Upper lobe of right lung (tissue), 1 donor: ENCODE measurements at places on chromosomes 3 and 15. TPM values are rescaled to one million over a fixed set of nuclear protein-coding genes. Genes with fewer than 3 reads are reported as not detected.

GRCh38 chr15:85116066-85116465 lies 134.4 kb downstream of the PDE8A start:
- no peak for DNase-seq

DNA sequence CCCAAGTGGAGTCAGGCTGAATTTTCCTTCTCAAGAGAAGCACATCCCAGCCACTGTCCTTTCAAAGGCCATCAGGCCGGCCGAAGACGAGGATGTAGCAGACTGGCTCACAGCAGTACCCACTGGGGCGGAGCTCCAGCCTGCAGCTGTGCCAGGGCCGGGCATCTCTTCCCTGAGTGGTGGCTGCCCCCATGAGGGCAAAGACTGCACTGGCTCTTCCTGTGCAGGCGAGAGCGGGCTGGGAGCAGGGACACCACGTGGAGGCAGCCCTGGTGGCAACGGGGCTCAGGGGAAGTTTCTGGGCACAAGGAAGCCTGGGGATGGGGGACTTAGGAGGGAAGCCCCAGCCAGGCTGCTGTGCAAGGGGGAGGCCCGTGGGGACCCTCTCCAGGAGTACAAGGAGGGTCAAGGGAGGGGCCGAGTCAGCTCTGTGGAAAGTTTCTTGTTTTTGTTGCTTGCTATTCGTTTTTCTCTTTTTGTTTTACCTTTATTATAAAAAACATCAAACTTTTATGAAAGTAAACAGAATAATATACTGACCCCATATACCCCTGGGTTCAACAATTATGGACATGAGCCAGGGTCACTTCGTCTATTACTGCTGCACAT lies 66.1 kb downstream of the RPN1 start:
- peak; percentile 77 for DNase-seq

GRCh38 chr15:67240235-67241131 lies 14.0 kb downstream of the AAGAB start:
- no peak for DNase-seq

DNA sequence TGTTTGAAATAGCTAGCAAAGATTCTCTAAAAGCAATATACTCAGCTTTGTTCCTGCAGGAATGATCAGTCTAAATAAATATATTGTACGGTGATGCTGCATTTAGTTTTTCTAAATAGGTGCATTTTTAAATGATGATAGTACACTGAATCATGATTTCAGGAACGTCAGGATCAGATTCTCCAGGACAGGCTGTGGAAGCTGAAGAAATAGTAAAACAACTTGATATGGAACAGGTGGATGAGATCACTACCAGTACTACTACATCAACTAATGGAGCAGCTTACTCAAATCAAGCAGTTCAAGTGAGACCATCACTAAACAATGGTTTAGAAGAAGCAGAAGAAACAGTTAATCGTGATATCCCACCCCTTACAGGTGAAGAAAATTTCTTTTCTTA lies 46.3 kb upstream of the EIF3J start:
- no peak for DNase-seq

- no peak for DNase-seq
These were observed 53.4 kb downstream of the CHDH start for GRCh38 chr3:53792866-53793265.

GRCh38 chr15:70783610-70784022 lies 20.3 kb upstream of the UACA start:
- DNase-seq, result no peak

DNA sequence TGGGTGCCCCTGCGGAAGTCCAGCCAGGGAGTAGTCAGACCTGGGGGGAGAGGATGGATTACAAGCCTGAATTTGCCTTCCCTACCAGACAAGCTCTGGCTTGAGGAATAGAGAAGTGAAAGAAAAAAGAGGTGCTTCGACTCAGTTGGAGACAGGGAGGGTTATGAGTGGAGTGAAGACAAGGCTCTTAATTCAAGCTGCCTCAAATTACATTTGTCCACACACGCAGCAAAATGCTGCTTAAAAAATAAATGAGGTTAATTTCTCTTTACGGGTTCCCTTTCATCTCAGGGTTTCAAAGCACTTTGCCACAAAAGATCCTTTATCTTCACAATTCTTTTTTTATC lies 49.0 kb upstream of the SLC4A7 start:
- DNase-seq, result no peak

GRCh38 chr3:52396907-52397591 lies 47.9 kb downstream of the SEMA3G start:
- DNase-seq, result peak; percentile 46

DNA sequence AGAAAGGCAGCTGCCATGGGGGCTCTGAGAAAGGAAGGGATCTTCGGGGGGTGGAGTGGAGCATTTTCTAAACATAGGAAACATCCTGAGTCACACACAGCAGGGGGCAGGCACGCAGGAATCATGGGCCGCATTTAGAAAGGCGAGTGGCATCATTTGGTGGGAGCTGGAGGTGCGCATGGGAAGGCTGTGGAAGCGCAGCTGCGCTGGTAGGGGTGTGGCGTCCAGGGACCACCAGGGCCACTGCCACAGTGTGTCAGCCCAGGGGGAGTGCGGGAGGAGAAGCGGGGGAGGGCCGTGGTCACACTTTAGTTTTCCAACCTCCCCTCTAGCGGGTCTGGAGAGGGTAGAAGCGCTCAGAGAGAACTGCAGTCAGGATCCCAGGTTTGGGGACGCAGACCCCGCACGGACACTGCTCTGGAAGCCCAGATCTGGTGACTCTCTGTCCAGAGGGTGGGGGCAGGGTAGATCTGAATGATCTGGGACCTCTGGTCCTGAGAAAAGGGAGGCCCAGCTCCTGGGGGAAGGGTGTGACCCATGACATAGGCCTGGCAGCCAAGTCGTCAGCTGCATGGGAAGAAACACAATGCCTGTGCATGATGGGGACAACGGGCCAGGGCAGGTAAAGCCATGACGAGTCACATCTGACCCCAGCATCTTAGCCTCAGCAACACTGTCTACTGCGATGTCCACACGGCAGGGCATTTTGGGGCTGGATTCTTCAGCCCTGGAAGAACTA lies 88.0 kb upstream of the IQSEC1 start:
- peak; percentile 13 for DNase-seq

DNA sequence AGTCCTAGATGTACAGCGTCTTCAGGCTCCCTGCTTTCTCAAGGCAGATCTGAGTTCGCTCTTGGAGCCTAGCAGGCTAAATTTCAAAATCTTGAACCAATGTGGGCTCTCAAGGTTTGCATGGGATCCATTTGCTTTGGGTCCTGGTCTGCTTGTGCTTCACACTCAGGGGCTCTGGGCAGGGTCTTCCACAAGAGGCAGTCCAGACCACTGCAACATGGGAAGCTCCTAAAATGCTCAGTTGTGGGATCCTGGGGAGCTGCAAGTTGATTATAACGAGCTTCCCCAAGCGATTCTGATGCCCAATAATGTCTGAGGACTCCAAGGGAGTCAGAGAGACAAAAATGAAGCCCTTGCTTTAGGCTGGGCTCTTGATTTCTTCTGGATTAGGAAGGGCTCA lies 6.7 kb downstream of the NUTM1 start:
- DNase-seq, result no peak

GRCh38 chr15:57510647-57511046 lies 81.1 kb upstream of the MYZAP start:
- DNase-seq, result no peak

DNA sequence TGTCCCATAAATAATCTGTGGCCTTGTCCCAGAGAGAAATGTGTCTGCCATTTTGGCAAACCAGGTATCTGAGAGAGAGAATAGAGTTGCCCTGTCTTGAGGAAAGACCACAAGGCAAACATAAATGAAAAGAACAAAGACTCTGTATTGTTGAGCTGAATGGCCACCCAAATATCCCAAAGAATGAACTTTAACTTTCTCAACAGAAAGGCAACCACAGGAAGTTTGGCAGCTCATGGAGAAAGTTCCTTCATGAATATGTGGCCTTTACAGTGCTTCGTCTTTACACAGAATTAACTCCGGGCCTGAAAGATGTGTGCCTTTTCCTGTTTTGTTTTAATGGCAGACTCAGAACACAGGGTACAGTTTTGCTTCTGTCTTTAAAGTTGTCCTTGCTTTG lies 41.4 kb upstream of the THBS1 start:
- DNase-seq, result no peak

DNA sequence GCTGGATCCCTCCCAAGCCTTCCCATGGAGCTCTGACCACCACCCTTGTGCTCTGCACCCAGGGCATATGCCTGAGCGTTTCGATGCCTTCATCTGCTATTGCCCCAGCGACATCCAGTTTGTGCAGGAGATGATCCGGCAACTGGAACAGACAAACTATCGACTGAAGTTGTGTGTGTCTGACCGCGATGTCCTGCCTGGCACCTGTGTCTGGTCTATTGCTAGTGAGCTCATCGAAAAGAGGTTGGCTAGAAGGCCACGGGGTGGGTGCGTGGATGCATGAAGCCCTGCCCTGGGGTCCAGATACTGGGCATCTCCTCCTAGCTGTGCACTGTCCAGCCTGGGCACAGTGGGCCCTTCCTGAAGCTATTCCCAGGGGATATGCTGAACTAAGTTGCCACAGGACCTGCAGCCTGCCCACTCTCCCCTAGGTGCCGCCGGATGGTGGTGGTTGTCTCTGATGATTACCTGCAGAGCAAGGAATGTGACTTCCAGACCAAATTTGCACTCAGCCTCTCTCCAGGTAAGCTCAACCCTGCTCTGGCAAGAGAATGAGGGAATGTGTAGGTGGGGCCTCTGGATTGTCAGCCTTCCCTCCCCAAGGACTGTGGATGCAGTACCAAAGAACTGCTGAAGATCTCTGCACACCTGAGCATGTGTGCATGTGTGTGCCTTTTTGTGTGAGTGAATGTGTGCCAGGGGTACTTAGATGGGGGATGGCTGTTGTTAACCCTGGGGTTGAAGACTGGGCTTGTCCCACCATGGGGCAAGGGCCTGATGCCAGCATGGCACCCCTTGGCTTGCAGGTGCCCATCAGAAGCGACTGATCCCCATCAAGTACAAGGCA lies 2.1 kb downstream of the MYD88 start:
- peak; percentile 49 for DNase-seq

DNA sequence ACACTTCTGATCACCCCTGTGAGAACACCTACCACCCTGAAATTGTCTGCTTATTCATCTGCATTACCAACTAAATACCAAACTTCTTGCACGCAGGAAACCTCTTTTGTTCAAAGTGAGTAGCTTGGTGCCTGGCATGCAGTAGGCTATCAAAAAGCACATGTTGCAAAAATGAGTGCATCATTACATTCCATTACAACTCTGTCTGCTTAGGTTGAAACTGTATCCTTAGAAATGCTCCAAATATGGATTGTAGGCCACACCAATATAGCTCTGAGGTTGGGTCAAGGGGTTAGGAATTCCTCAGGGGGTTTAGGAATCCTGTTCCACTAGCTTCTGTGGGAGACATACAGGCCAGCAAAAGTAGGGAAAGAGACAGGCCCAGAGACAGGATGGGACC lies 107.2 kb downstream of the THRB start:
- DNase-seq, result no peak

GRCh38 chr3:178439504-178439903 lies 96.7 kb upstream of the KCNMB2 start:
- DNase-seq, result no peak

GRCh38 chr15:78921517-78921916 lies 23.3 kb downstream of the CTSH start:
- no peak for DNase-seq

- DNase-seq, result peak; percentile 85
These were observed 33.5 kb downstream of the ZBTB38 start for GRCh38 chr3:141401573-141402475.

- DNase-seq, result no peak
These were observed 59.2 kb upstream of the OSBPL11 start for GRCh38 chr3:125654526-125654925.

- DNase-seq, result no peak
These were observed 301.4 kb downstream of the OTOL1 start for GRCh38 chr3:161798016-161798415.

- no peak for DNase-seq
These were observed 67.8 kb downstream of the UBP1 start for GRCh38 chr3:33372218-33373081.

DNA sequence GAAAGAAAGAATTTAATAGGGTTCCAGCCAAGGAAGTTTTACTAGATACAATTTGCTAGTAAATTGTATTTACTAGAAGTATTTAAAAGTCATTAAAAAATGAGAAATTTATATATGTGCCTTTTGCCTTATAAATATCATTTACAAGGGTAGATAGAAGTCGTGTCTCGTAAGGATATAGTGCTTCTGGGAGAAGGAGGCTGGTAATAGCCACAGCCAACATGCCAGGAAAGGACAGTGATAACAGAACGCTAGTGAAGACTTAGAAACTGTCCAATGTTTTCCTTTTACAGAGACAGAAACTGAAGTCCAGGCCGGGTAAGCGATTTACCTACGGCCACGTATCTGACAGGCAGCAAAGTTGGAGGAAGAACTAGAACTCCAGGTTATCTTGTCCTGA lies 113.5 kb upstream of the LRRN1 start:
- no peak for DNase-seq

DNA sequence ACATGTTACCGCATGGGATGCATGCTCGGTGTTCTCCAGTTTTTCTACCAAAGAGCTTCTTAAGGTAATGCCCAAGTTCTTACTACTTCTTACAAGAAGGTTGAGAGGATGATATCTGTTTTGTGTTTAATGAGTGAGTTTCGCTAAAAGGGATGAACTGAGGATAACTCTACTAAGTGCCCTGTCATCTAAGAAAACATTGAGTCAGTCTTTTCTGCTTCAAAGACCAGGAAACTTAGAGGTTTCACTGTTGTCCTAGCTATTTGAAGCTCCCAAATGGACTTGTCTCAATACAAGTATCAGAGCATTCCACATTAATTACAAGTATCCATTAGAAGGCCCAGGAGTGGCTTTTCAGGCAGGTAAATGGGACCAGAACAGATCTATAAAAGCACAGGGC lies 296.2 kb downstream of the KBTBD8 start:
- DNase-seq, result no peak

- DNase-seq, result no peak
These were observed 10.5 kb upstream of the RPL29 start for GRCh38 chr3:52006017-52006819.

DNA sequence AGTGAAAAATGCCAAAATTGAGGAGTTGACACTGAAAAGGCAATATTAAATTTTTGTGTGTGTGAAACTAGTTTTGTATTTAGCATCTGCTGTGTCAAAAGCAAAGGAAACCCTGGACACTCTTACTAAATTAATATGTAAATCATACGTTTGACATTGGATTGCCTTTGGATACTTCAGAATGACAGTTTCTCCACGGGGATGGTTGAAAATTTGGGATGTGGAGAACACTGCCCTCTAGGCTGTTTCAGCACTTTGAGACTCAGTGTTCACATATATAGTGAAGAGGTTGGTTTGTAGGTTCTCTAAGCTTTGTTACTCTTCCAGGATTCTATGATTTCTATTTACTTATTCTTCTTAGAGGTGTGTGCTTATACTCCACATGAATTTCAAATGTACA lies 3.0 kb downstream of the ROBO2 start:
- DNase-seq, result no peak

GRCh38 chr3:74200952-74201351 lies 413.5 kb downstream of the CNTN3 start:
- no peak for DNase-seq

GRCh38 chr15:63374686-63375520 lies 6.7 kb downstream of the CA12 start:
- peak; percentile 80 for DNase-seq

The PPP1R14D gene
- total RNA-seq, result 1.3 TPM

The SUMF1 gene
- 33.3 TPM for total RNA-seq

The DNASE1L3 gene
- total RNA-seq, result 125 TPM

The EFCC1 gene
- 17.2 TPM for total RNA-seq

The POTEB gene
- total RNA-seq, result not detected

The POU1F1 gene
- not detected for total RNA-seq

The COMMD2 gene
- total RNA-seq, result 49.8 TPM

The OXTR gene
- total RNA-seq, result 0.55 TPM

The SERINC4 gene
- not detected for total RNA-seq

The GOLGA6D gene
- total RNA-seq, result not detected

The ZDHHC23 gene
- 15.0 TPM for total RNA-seq

The SPINK8 gene
- total RNA-seq, result not detected

The NEK10 gene
- total RNA-seq, result 0.49 TPM
